ENCODE measurements at places on chromosomes 7 and 10. TPM values are rescaled to one million over a fixed set of nuclear protein-coding genes. Genes with fewer than 3 reads are reported as not detected.
A peak's percentile ranks its signal among the peaks of the same experiment; 100 is the strongest.

GRCh38 chr7:8157296-8157695 is 104.7 kb downstream of the ICA1 start:
- no peak for DNase-seq
- H3K27me3 ChIP-seq = no peaks in the 10 kb centered on the region
- peaks cover 9% of the 10 kb centered on the region for H3K4me1 ChIP-seq
- no peak overlapping the region for H3K4me3 ChIP-seq
- H3K27ac ChIP-seq = no peak overlapping the region

- H3K27me3 ChIP-seq = peaks cover 11% of the 10 kb centered on the region
- peak; percentile 81 for DNase-seq
Observed at GRCh38 chr7:484356-485101, 35.1 kb downstream of the PDGFA start.

- no peaks in the 10 kb centered on the region for H3K27me3 ChIP-seq
- peak overlapping the region; percentile 98 for H3K27ac ChIP-seq
- H3K4me1 ChIP-seq = peaks cover 35% of the 10 kb centered on the region
- DNase-seq = no peak
- peak overlapping the region; percentile 37 for H3K4me3 ChIP-seq
Observed at GRCh38 chr7:138186951-138187351, 110.7 kb downstream of the AKR1D1 start.

DNA sequence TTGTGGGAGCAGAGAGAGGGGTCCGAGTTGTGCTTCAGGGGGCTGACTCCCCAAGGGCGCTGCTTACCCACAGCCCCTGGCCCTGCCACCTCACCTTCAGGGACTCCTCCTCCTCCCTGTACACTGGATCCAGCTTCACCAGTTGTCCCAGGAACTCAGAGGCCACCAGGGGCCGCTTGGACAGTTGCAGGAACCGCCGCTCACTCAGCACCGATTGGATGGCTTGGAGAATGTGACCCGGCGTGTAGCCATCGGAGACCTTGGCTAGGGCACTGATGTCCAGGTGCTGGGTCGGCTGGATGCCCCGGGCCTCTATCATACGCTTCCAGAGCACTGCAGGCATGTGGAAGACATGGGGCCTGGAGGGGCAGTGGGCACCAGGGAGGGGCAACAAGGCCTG is 4.5 kb upstream of the ASB10 start:
- H3K27ac ChIP-seq = no peak overlapping the region
- no peak overlapping the region for H3K4me3 ChIP-seq
- no peaks in the 10 kb centered on the region for H3K36me3 ChIP-seq
- DNase-seq = no peak
- peaks cover 41% of the 10 kb centered on the region for H3K27me3 ChIP-seq

DNA sequence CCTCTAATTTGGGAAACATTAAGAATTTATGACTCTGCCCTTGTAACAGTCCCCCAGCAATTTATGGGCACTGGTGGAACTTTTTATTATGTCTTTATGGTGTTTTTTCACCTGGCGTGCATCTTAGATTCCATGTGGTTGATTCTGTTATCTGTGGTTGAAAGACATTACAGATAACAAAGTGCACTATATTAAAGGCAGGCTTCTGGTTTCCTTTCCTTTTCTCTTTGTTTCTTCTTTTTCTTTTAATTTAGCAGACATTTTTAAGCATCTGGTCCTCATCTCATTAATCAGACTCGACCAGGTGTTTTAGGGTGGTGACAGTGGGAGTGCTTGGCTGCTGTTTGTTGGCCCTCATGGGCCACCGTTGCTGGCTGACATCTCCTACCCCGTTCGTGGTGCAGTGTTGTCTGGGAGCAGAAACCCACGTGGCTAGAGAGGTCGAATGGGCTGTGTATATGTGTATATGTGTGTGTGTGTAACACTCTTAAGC is 77.4 kb downstream of the LRMDA start:
- peaks cover 25% of the 10 kb centered on the region for H3K4me1 ChIP-seq
- H3K4me3 ChIP-seq = no peak overlapping the region
- H3K36me3 ChIP-seq = peaks cover 3% of the 10 kb centered on the region
- H3K27me3 ChIP-seq = peaks cover 29% of the 10 kb centered on the region
- no peak for DNase-seq

DNA sequence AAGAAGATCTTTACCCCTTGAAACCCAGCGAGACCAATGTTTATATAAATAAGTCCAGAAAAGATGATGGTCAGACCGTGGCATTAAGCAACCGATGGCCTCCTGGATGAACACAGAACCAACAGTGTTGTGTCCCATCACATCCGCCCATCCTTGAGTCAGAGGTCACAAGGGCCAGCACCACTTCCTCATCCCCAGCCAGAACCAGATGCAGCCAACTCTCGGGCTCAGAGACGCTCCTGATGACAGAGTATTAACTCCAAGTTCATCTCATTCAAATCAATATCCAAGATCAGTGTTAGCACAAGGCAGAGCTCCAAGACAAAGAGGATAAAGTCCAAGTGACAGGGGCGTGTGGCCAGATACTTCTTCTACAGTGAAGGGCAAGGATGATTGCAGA is 63.5 kb downstream of the FAM53B start:
- DNase-seq = no peak
- peaks cover 17% of the 10 kb centered on the region for H3K4me1 ChIP-seq
- no peak overlapping the region for H3K4me3 ChIP-seq
- peaks cover 11% of the 10 kb centered on the region for H3K36me3 ChIP-seq
- H3K27ac ChIP-seq = no peak overlapping the region

DNA sequence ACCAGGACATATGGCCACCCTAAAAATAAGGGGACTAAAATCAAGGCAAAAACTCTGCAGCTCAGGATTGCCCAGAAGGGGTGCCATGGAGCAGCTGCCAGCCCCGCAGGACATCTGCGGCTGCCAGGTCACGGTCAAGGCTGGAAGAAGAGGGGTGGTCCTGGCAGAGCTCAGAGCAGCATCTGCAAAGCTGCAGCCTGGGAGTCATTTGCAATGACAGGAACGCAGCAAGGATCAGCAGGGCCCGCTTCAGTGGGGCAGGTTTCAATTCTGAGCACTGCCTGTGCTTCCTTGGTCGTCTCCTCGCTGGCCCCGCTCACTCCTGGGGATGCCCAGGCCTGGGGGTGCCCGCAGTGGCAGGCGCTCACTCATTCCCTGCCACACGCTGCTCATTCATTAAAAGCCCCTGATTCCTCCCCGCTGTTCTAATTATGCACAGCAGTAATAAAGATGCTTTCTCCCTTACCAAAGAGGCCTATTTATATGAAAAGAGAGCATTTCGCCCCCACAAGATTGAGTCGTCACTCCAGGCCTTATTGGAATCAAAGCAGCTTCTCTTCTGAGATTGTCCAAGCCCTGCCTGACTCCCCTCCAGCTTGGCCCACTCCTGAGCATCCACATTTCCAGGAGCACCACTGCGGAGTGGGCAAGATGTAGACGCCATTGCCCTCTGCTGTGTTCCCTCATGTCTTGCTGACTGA is 4.6 kb downstream of the HSPA12A start:
- H3K27me3 ChIP-seq = no peaks in the 10 kb centered on the region
- peak; percentile 48 for DNase-seq
- no peak overlapping the region for H3K27ac ChIP-seq
- H3K4me1 ChIP-seq = peaks cover 7% of the 10 kb centered on the region

GRCh38 chr10:25071227-25071626 is 54.8 kb downstream of the THNSL1 start:
- H3K4me3 ChIP-seq = no peak overlapping the region
- no peak for DNase-seq
- H3K4me1 ChIP-seq = peaks cover 10% of the 10 kb centered on the region
- no peaks in the 10 kb centered on the region for H3K27me3 ChIP-seq
- H3K27ac ChIP-seq = no peak overlapping the region
- no peaks in the 10 kb centered on the region for H3K36me3 ChIP-seq

DNA sequence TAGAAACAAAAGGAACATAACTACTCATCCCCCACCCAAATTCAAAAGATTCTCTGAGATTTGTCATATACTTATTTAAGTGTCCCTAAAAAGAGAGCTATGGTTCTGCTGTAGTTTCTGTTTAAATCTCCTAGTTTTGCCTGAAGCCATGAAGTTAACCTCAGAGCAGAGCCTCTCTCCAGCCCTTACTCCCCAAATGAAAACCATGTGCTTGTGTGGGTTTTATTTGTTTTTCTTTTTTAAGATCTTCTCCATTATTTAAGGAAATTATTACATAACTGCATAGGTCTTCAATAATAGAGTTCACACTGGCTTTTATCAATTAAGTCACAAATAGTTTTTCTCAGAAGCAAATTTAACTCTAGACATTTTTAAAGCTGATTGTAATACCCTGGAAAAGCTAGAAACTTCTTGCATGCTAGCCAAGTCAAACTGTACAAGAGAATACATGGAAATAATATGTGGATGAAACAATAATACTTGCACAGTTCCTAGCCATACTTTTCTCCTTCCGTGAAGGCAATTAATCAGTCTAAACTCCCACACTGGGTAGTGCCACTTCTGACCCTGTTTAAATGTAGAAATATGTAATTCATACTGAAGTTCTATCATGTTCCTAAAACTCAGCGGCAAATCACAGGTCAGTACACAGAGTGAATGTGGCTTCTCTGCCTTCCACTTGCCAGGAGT is 579.7 kb downstream of the SUGCT start:
- H3K27ac ChIP-seq = peak overlapping the region; percentile 88
- DNase-seq = no peak
- H3K36me3 ChIP-seq = peaks cover 4% of the 10 kb centered on the region
- peaks cover 65% of the 10 kb centered on the region for H3K4me1 ChIP-seq
- H3K4me3 ChIP-seq = no peak overlapping the region

DNA sequence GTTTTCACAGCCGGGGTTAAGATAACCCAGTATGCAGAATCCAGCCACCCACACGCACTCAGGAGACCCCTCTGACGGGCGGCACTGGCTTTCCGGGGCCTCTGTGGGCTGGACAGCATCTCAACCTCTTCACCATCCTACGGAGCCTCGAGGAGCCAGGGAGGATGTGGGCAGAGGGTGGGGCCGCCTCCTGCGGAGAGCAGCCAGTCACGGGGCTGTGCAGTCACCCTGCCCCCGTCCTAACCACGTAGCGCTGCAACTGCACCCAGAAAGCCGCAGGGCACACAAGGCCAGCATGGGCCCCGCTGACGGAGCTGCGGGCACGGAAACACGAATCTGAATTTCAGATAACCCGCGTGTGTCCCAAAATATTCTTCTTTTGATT is 270.3 kb downstream of the ELFN1 start:
- no peaks in the 10 kb centered on the region for H3K27me3 ChIP-seq
- no peak overlapping the region for H3K4me3 ChIP-seq
- H3K36me3 ChIP-seq = peaks cover 2% of the 10 kb centered on the region
- DNase-seq = peak; percentile 81
- H3K27ac ChIP-seq = no peak overlapping the region
- H3K4me1 ChIP-seq = peaks cover 8% of the 10 kb centered on the region

- peak; percentile 60 for DNase-seq
- peaks cover 54% of the 10 kb centered on the region for H3K27me3 ChIP-seq
- H3K4me3 ChIP-seq = no peak overlapping the region
- no peak overlapping the region for H3K27ac ChIP-seq
- peaks cover 1% of the 10 kb centered on the region for H3K36me3 ChIP-seq
Observed at GRCh38 chr10:132975831-132976682, 33.7 kb upstream of the CFAP46 start.

DNA sequence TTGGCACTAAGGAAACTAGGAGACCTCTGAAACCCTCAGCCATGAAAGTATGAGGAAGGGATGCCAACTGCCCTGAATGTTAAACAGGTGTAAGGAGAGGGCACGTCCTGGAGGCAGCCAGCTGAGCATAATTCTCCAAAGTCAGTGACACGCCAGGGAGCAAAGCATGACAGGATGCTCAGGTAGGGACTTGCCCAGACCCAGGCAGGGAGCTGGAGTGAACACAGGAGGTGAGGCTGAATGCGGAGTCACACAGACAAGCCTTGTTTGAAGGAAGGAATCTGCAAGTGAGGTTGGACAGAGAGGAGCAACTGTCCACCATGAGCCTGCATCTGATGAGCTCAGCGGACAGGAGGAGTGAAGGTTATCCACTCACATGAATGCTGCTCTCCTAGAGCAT is 41.5 kb downstream of the KLRG2 start:
- no peak overlapping the region for H3K4me3 ChIP-seq
- no peaks in the 10 kb centered on the region for H3K36me3 ChIP-seq
- no peak overlapping the region for H3K27ac ChIP-seq
- no peak for DNase-seq
- H3K4me1 ChIP-seq = peaks cover 3% of the 10 kb centered on the region

DNA sequence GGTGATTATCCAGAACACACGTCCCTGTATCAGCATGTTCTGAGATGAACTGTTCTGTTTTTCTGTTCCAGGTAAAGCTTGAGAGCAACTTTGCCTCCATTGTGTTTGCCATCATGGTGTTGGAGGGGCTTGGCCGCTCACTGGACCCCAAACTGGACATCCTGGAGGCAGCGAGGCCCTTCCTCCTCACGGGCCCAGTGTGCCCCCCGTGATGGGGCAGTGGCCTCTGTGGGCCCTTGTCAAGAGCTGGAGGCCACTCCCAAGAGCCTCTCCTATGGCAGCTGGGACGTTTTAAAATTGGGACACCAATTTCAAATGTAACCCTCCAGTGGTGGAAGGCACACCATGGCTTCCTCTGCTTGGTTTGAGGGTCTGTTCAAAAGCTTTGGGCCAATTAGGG is 1.9 kb upstream of the NDUFB2 start:
- no peak for DNase-seq
- peaks cover 29% of the 10 kb centered on the region for H3K4me1 ChIP-seq
- H3K27me3 ChIP-seq = no peaks in the 10 kb centered on the region

DNA sequence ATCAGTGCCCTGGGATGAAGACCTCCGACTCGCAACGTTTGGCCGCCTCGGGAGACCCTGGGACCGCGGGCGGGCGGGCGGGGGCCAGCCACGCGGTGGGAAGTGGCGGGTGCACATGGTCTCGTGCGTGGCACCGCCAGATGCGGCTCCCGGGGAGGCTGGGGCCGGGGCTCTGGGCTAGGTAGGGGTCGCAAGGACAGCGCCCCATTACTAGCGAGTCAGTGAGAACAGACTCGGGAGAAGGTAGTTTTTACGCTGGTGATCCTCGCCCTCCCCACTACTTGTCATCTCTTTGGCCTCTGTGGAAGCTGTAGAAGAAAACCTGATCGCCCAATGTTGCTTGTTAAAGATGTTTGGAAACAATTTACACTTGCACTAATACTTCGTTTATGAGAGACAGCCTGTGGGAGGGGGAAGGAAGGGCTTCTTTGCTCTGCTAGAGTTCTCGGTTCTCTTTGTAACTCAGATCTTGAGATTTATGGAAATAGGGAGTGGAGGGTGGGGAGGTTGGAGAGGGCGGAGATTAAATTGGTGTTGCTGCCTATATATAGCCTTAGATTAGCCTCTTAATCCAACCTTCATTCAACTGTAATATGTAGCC is 591 bp downstream of the BZW2 start:
- H3K36me3 ChIP-seq = no peaks in the 10 kb centered on the region
- H3K4me3 ChIP-seq = peak overlapping the region; percentile 99
- peaks cover 66% of the 10 kb centered on the region for H3K4me1 ChIP-seq
- no peak for DNase-seq
- no peaks in the 10 kb centered on the region for H3K27me3 ChIP-seq

IFIT1B gene
- total RNA-seq = not detected

CREB5 gene
- 10.2 TPM for total RNA-seq

FXYD4 gene
- total RNA-seq = not detected

BICC1 gene
- total RNA-seq = 32.4 TPM

CTNNA3 gene
- 0.92 TPM for total RNA-seq
